T-helper 9 cell (primary cell): ENCODE measurements at places on chromosomes 16 and 17.
A peak's percentile ranks its signal among the peaks of the same experiment; 100 is the strongest.

GRCh38 chr17:48567209-48567608 lies 10.9 kb downstream of the HOXB4 start:
- no peak for DNase-seq

GRCh38 chr17:41464682-41465081 lies 2.5 kb downstream of the KRT32 start:
- no peak for DNase-seq

GRCh38 chr17:28925912-28926365 lies 23.1 kb upstream of the DHRS13 start:
- DNase-seq: peak; percentile 27

- no peak for DNase-seq
These were observed 170.8 kb upstream of the FAM20A start for GRCh38 chr17:68771867-68772515.

DNA sequence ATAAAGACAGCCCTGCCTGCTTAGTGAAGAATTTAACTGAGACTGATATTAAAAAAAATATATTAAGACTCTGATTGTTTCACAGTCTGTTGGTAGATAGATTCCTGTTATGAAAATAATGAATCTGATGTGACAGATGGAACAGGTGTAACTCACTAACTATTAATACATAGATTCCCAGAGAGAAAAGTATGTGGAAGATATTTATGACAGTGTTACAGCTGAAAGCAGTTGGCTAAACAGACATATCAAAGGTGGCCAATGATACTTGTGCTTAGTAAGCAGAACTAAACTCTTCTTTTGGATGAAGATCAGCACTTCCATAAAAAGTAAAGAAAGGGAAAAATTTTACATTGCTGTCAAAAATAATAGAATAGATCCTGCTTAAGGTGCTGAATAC lies 598.2 kb upstream of the CA10 start:
- DNase-seq: no peak

DNA sequence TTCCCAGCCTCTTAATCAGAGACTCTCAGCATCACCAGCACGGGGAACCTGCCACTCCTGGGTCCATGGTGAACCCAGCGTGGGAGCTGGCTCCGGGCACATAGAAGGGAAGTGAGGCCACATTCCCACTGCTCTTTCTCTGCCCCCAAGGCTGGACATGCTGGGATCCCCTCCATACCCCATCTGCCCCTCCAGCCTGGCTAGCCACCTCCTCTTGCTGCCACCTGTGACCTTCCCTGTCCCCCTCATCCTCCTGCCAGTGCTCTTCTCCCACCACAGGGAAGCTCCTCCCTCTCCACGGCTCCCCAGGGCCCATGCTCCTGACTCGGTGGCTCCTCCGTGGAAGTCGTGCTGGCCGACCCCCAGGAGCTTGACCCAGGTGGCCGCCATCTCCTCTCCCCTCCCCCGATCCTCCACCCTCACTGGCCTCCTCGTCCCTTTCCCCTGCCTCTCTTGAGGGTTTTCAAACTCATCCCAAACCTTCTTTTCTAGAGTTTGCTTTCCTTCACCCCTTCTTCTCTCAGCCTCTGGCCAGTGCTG lies 139.1 kb upstream of the CHMP6 start:
- DNase-seq: no peak

- DNase-seq: peak; percentile 66
These were observed 140.5 kb downstream of the SEC14L1 start for GRCh38 chr17:77281122-77281903.

DNA sequence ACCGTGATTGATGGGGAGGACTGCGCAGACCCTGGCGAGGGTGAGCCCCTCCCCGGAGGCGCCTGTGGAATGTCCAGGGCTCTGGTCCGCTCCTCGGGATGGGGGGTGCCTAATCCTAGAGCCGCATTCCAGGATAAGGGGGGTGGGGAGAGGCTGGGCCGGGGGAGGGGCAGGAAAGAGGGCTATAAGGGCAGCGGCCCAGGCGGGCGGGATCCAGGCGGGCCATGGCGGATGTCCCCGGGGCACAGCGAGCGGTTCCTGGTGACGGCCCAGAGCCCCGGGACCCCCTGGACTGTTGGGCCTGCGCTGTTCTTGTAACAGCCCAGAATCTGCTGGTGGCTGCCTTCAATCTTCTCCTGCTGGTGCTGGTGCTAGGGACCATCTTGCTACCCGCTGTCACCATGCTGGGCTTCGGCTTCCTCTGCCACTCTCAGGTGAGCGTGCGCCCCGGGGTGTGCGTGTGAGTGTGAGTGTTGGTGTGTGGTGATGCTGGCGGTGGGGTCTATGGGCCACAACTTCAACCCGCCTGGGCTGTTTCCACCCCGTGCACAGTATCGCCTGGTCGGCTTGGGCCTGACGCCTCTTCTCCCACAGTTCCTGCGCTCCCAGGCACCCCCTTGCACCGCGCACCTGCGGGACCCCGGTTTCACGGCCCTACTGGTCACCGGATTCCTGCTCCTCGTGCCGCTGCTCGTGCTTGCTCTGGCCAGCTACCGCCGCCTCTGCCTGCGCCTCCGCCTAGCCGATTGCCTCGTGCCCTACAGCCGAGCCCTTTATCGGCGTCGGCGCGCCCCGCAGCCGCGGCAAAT lies at the start of gene TMEM88:
TMEM88 (plus strand) TSS at position 216 of the 809 bp plus-strand sequence; CDS start at position 225, 9 bp downstream.
- peak; percentile 23 for DNase-seq

GRCh38 chr16:66551348-66551759 lies 1.0 kb upstream of the CKLF start:
- DNase-seq: peak; percentile 46

GRCh38 chr17:39174920-39175694 lies 9.1 kb upstream of the ARL5C start:
- peak; percentile 80 for DNase-seq

GRCh38 chr16:50160495-50161164 lies 7.5 kb downstream of the TENT4B start:
- DNase-seq: no peak

DNA sequence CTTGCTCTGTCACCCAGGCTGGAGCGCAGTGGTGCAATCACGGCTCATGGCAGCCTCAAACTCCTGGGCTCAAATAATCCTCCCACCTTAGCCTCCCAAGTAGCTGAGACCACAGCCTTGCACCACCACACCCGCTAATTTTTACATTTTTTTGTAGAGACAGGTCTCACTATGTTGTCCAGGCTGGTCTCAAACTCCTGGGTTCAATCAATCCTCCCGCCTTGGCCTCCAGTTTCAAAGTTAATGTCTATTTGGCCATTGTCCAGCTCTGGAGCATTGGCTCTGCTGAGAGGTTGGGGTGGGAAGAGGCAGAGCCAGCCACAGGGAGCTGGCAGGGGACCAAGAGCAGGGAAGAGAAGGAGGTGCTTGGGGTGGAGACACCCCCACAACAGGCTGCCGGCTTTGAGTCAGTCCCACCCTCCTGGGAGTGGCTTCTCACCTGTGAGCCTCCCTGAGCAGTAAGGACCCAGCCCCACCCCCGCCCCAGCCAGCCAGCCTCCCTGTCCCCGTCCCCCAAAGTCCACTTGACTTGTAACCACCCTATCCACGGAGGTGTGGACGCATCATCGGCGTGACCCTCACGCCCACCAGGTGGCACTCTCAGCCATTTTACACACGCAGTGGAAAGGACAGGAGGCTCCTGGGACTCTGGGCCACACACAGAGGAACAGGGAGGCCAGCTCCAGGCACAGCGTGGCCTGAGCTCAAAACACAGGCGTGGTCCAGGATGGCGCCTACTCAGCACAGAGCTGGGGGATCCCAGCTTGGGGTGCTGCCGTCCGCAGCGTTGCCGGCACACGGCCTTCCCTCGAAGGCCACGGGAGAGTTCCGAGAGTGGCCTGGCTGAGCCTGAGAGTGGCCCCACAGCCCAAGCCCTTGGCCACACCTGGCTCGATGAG lies 22.8 kb upstream of the PVALEF start:
- peak; percentile 47 for DNase-seq

DNA sequence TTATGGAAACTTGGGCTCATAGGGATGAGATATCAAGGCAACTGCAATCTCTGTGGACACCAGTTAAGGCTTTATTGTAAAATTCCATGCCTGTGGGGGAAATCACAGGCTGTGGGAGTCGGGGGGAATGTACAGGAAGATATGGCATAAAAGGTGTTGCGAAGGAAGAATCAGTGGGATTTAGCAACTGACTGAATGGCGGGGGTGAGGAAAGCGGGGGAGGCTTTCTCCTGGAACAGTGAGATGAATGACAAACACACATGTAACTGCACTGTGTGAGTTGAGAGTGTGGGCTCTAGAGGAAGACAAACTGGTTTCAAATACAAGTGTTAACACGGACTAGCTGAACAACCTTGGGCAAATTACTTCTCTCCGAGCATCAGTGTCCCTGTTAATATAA lies 143.7 kb downstream of the PRKCB start:
- no peak for DNase-seq

DNA sequence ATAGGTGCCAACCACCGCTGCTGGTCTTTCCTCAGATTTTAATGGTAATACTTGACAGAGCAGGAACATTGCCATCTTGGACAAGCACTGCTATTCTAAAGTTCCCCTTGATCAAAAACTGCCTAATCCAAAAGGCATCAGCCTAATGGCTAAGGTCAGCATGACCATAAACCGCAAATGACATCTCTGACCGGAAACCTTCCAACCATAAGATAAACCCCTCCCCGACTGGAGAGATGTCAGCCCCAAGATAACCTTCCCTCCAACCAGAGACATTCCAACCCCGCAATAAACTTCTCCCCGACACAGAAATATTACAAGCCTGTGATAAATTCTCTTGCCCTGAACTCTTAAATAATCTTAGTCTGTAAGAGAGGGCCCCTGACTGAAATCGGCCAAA lies 7.4 kb upstream of the DHX40 start:
- DNase-seq: no peak

DNA sequence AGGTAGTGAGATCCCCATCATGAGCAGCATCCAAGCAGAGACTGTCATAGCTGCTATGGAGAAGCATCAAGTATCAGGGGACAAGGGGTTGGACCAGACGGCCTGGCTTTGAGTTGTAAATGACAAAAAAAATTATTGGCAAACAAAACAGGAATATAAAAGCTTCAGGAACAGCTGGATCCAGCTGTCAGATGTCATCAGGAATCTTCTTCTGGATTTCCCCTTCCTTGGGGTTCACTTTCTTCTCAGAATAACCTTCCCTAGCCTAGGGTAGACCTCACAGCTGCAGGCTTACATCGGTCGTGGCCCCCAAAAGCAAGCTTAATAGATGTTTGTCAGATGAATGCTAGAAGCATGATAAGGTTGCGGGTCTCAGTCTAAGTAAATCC lies 17.2 kb upstream of the RAI1 start:
- no peak for DNase-seq

- no peak for DNase-seq
These were observed 2.3 kb downstream of the C17orf58 start for GRCh38 chr17:67993998-67994361.

- DNase-seq: no peak
These were observed 15.7 kb downstream of the TMEM94 start for GRCh38 chr17:75472119-75472518.

DNA sequence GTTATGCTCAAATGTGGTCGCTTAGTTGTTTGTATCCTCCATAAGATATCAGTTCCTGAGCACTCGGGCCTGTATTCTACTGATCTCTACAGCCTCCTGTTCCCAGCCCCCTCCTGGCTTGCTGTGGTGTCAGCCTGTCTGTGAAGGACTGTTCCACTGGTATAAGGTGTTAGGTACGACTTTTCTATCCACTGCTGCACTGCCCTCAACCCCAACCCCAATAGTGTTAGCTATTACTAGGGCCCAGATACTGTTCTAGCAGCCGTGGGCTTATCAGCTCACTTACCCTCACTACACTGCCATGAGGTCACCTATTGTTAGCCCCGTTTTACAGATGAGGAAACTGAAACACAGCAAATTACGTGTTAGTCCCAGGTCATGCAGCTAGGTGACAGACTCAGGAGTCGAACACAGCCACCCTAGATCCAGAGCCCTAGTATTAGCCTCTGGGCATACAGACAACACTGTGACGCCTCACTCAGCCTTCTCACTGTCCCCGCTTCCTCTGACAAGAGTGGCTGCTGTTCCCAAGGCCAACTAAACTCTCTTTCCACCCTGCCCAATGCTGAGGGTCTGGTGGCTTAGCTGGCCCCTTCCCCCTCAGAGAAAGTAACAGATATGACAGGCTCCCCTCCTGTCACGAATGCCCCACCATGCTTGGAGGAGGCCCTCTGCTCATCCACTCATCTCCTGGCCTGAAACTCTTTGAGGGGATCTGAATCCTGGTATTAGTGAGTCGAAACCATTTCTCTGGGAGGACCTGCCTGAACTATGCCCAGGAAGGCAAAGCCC lies 25.6 kb upstream of the ZNF652 start:
- DNase-seq: no peak

- DNase-seq: no peak
These were observed 14.4 kb downstream of the SDR42E1 start for GRCh38 chr16:81996664-81997509.

DNA sequence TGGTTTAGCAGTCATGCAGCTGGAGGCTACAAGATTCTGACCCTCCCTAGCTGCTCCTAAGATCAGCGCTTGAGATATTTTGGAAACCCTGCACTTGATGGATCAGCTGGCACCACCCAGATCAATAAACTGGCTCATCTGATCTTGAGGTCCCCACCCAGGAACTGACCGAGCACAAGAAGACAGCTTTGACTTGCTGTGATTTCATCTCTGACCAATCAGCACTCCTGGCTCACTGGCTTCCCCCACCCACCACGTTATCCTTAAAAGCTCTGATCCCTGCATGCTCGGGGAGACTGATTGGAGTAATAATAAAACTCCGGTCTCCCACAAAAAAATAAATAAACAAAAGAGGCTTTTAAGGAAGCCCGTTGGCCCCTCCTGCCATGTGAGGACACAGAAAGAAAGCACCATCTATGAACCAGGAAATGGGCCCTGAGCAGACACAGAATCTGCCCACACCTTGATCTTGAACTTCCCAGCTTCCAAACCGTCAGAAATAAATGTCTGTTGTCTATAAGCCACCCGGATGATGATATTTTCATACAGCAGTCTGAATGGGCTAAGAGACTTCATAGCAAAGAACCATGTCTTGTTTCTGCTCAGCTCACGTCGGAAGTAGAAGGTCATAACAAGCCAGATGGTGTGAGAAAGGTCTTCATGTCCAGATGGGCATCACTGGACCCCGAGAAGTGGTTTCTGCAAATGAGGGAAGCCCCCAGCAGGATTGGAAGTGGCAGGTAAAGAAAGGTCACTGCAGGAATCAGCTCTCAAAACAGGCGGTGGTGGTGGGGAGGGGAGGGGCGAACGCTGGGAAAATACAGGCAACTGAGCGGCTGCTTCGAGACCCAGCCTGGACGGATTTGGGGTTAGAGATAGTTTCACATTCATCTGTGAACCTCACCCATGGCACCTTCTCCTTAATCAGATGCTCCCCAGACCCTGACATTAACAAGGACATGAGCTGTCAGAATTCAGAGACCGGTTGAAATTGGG lies 19.8 kb upstream of the RPH3AL start:
- DNase-seq: no peak

DNA sequence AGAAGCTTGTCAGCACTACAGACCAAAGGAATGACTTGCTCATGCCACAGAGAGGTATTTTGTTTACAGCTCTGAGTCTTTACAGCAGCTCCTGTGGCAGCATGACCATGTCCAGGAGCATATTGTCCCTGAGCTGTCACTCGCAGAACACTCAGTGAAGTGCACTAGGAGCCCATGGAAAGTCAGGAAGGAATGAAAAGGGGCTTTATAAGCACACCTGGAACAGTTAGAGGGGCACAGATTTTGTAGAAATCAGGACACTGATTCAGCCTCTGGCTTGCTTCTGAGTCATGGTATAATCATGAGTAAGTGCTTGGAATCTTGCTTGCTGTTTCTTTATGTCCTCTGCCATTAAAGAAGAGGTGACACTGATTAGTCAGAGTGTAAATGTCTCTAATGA lies 41.0 kb downstream of the TADA2A start:
- DNase-seq: no peak
